ENCODE measurements at places on chromosomes 4 and X. TPM values are rescaled to one million over a fixed set of nuclear protein-coding genes. Genes with fewer than 3 reads are reported as not detected.
A peak's percentile ranks its signal among the peaks of the same experiment; 100 is the strongest.

The F8A2 gene
- not detected for total RNA-seq

GRCh38 chr4:183636923-183637322, 22.1 kb downstream of the RWDD4 start:
- DNase-seq = no peak

DNA sequence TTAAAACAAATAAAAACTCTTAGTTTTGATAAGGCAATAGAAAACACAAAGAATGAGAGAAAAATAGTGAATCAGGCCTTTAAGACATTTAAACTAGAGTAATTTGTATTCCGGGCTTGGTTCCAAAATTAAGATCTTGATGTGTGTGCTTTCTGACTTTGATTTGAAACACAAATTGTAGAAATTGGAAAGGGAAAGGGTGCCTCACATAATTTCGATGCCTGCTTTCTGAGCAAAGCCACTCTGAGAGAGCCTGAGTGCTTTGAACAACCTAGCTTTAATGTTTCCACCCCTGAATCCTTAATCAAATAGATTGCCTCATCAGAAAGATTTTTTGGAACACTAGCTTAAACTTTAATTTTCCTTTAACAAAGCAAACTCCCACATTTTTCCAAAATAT, 666.8 kb downstream of the PCDH18 start:
- DNase-seq = peak; percentile 13

- peak; percentile 55 for DNase-seq
These were observed 2.4 kb upstream of the FGFRL1 start for GRCh38 chr4:1008840-1009541.

DNA sequence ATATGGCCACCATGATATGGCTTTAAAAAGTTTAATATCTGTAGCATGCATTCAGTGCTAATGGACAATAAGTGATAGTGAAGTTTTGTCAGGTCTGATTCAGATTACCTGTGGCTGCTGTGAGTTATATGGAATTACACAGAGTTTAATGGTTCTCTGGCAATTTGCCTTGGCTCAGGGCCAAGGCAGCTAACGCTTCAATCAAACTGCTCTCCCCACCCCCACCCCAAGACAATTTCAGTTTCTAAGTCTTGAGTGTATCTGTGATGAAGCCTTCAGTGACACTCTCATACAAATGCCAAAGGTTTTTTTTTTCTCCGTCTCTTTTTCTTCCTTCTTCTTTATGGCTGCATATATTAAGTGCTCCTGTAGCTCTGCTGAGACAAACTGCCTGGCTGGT, 106.6 kb downstream of the SHROOM4 start:
- no peak for DNase-seq

The NPY1R gene
- total RNA-seq = 6.8 TPM

GRCh38 chr4:14254252-14254651, 626.7 kb upstream of the BOD1L1 start:
- no peak for DNase-seq

The H2BW1 gene
- not detected for total RNA-seq

- no peak for DNase-seq
These were observed 7.4 kb downstream of the EVC start for GRCh38 chr4:5718411-5718810.

GRCh38 chr4:128859887-128860677, 50.6 kb downstream of the JADE1 start:
- peak; percentile 96 for DNase-seq

- no peak for DNase-seq
These were observed 18.1 kb upstream of the PLP1 start for GRCh38 chrX:103758555-103758954.

The TDO2 gene
- 0.13 TPM for total RNA-seq

- DNase-seq = no peak
These were observed 286.5 kb downstream of the GLUD2 start for GRCh38 chrX:121333942-121334341.

The NXF2B gene
- total RNA-seq = not detected

GRCh38 chrX:8424912-8425311, 39.7 kb upstream of the VCX3B start:
- no peak for DNase-seq

DNA sequence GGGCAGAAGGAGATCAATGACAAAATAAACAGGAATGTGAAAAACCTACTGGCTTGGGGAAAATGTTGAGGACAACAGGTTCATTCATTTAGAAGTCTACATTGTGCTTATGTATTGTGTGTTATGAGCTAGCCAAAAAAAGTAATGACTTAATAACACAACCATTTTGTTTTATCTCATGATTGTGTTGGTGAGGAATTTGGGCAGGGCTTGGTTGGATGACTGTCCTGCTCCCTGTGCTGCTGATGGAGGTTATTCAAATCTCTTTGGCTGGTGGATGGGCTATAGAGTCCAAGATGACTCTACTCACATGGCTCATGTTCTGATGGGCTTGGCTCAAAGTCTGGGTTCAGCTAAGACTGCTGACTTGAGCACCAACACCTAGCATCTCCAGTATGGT, 116.3 kb downstream of the HS3ST1 start:
- peak; percentile 7 for DNase-seq

DNA sequence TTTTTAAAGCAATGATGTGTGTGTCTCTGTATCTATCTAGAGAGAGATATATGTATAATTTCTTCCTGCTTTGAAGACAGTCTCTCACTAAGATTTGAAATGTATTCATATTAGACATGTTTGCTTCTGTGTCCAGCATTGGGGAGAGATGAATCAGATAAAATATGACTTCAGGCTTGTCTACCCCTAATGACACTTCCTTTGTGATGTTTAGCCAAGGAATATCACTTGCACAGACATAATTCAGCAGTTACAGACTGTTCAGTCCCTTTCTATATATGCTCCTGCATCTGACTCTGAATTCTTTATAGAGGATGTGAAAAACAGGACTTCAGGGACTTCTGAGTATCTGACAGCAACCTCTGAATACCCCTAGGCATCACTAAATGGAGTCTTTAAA, 158.4 kb downstream of the DCLK2 start:
- no peak for DNase-seq

The NHSL2 gene
- total RNA-seq = 7.8 TPM

DNA sequence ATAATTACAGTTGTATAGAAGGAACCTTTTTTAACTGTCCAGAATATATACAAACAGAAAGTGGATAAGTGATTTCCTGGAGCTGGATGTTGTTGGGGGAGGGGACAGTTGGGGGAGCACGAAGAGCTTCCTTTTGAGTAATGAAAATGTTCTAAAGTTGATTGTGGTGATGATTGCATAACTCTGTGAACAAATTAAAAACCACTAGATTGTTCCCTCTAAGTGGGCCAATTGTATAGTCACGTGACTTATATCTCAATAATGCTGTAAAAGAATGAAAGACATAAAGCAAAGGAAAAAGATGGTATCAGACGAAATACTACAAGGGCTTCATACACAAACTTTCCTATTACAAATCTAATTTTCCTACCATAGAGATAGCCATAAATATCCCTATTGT, 2.7 kb downstream of the CT55 start:
- DNase-seq = no peak

The AMELX gene
- total RNA-seq = not detected

GRCh38 chr4:41144812-41145211, 69.5 kb downstream of the APBB2 start:
- no peak for DNase-seq

- peak; percentile 44 for DNase-seq
These were observed 105.0 kb upstream of the AFAP1 start for GRCh38 chr4:8044699-8045098.

DNA sequence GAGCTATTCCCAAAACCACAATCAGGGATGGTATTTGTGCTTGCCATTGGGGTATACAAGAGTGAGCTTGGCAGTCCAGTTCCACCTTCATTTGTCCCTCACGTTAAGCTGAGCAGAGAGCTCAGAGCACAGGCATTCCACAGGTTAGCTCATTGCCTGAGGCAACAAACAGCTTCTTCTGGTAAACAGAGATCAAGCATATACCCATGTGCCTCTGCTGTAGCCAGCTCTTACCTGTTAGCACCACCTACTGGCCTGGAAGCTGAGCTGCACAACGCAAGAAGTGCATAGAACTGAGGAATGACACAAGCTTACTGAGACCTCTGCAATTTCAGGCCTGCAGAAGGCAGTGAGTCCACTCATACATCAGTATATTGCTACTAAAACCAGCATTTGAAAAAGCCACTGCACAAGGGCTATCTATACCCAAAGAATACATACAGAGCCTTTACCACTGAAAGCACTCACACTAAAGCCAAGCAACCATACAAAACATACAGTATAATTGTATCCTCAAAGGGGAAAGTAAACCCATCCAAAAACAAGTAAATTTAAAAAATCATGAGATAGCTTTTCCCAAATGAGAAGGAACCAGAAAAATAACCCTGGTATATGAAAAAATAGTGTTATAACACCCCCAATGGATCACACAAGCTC, 258.3 kb upstream of the GABRA2 start:
- DNase-seq = no peak

- DNase-seq = no peak
These were observed 275.9 kb downstream of the ARHGAP10 start for GRCh38 chr4:148007792-148008191.

DNA sequence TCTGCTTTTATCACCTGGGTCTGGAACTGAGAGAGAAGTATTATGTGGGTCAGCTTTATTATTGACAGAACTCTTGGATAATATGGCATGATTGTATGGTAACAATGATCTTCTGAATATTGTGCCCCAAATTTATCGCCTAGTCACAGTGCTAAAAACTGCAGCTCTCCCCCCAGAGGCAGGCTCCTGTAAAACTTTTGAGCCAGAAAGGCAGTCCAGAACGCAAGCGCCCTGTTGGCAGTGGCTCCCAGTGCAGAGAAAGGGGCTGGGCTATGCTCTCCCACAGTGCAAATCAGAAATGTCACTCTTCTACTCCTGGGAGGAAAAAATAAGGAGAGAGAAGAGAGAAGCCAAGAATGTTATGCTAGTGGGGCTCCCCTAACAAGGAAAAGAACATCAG, 50.5 kb downstream of the HELT start:
- no peak for DNase-seq

The CWH43 gene
- total RNA-seq = not detected

The CHRNA9 gene
- total RNA-seq = 0.04 TPM

The PIM2 gene
- 1.7 TPM for total RNA-seq

- no peak for DNase-seq
These were observed 282.0 kb downstream of the GALNTL6 start for GRCh38 chr4:172095161-172095560.

DNA sequence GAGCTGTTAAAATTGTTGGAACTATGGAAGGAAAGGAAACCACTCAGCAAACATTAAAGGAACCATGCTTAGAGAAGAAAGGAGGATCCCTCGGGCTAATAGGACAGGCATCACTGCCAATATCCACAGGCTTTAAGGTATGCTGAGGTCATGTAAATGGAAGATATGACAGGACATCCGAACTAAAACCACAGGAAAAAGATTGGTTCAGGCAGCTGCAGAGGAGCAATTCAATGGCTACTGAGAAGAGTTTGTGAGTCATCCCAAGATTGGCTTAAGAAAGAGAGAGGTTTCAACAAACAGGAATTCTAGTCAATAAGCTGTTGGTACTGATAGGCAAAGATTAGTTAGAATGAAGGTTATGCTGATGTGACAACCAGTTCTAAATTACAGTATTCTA, 106.4 kb upstream of the FAM241A start:
- no peak for DNase-seq

DNA sequence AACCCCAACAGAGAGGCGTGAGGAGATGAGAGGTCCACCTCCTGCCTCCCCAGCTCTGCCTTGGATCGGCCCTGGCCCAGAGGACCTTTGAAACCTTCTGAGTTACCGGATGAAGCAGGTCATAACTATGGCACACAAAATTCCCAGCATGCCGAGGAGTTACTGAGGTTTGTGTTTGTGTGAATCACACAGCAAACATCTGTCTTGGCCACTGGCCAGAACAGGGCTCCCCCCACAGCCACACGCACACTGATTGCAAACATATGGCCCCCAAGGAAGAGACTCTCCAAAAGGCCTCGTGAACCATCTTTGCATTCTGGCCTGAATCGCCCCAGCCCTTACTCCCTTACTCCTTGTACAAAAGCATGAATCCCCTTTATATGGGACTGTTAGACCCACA, 18.9 kb downstream of the RPS4X start:
- peak; percentile 71 for DNase-seq

The HTN1 gene
- total RNA-seq = not detected

GRCh38 chrX:130295519-130296296, 27.0 kb upstream of the ZNF280C start:
- DNase-seq = no peak

The MFAP3L gene
- total RNA-seq = 1.1 TPM

The RNF212 gene
- total RNA-seq = 3.2 TPM

DNA sequence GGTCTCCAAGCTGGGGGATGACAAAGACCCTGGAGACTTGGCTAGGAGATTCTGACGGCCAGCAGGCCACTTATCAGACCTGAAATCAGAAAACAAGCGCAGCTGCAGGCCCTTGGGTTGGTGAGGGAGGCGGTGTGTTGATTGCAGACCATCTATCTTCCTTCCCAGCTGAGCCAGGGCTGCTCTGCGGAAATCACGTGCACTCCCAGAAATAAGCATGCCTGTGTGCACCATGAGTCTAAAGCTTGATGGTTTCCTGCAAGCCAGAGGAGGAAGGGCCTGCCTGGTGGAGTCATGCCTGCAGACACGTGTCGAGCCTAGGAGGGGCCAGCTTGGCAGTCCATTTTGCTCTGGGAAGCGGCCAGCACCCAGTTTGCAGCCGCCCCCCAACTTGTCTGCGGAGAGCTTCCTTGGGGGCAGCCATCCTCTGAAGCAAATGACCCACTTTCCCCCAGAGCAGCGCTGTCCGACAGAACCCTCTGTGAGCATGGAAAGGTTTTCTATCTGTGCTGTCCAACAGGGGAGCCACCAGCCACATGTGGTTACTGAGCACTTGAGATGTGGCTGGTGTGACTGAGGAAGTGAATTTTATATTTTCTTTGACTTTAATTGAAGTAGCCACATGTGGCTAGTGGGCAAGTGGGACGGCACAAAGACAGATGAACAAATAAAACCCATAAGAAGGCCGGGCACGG, 175.7 kb upstream of the BCOR start:
- DNase-seq = peak; percentile 78

DNA sequence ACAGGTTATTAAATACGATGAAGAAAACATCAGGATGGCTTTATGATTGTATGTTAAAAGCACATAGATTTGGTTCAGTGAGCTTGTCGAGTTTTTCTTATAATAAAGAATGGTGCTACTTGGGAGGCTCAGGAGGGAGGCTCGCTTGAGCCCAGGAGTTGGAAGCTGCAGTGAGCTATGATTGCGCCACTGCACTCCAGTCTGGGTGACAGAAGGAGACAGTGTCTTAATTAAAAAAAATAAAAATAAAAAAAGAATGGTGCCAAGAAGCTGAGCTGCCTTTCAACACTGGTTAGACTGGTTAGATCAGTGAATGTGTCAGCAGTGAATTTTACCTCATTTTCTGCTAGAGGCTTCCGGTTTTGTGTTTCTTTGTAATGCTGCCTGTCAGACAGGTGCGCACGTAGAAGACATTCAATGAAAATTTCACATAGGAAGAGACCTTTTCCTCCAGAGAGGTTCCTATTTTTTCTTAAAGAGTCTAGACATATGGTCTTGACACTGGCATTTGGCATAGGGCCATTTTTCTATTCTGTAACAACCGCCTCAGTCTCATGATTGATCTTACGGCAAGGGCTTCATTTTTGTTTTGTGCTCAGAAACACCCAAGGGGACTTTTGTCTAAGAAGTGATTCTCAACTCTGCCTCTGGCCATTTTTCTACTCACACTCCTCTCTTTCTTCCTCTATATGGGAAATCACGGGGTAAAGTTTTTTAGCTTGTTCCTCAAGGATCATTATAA, 15.0 kb upstream of the ARSF start:
- no peak for DNase-seq
